ENCODE measurements at places on chromosomes 7 and 10.
A peak's percentile ranks its signal among the peaks of the same experiment; 100 is the strongest.

DNA sequence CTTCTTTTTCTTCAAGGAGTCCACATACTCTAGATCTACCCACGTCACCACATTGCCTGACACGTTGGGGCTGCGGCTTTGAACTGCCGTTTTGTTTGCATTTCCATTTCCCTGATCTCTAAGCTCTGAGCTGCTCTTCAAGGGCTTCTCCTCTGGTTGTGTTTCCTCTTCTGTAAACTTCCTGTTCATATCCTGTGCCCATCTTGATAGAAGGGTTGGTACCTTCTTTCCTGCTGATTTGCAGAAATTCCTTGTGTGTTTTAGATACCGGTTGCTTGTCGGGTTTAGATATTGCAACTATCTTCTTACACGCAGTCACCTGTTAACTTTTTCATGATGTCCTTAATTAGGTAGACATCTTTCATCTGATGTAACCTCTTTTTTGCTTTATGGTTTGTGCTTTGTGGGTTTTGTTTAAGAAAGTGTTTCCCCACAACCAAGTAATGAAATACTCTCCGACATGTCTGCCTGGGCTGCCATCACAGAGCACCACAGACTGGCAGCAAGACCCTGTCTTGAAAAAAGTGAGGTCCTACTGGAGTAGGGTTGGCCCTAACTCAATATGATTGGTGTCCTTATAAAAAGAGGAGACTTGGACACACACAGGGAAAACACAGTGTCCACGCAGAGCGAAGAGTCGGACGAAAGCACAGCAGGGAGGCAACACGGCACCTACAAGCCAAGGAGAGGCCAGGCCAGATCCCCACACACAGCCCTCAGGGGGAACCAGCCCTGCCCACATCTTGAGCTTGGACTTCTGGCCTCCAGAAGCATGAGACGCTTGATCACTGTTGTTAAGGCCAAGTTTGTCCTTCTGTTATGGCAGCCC, 99.1 kb upstream of the PDGFA start:
- peak; percentile 41 for DNase-seq

DNA sequence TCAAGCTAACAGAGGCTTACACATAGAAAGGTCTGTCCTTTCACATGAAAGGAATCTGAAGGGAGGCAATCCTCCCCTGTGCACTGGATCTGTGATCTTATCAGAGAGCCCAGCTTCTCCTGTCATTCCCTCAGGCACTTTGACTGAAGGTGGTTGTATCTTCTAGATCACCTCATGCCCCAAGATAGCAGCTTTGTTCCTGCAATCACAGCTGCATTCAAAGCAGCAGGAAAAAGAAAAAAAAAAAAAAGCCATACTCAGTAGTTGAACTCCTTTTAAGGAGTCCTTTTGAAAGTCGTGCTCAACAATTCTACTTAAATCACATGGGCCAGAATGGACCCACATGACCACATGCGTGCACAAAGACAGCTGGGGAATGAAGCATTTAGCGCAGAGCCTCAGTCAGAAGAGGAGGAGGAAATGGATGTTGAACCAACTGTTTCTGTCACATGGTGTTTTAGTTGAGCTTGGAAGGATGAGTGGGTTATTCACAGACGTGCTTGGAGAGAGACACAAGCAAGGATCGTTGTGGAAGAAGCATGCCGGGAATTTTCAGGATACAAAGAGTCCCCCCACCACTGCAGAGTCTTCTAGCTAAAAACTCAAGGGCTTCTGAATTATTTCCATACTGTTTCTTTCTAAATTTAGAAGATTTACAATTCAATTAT, 13.0 kb upstream of the PFKP start:
- DNase-seq: no peak

DNA sequence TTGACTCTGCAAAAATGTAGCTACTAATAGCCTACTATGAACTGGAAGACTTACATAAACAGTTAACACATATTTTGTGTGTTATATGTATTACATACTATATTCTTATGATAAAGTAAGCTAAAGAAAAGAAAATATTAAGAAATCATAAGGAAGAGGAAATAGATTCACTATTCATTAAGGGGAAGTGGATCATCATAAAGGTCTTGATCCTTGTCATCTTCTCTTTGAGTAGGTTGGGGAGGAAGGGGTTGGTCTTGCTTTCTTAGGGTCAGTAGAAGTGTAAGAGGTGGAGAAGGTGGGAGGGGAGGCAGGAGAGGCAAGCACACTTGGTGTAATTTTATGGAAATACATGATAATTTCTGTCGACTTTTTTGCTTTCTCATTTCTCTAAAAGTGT, 81.3 kb downstream of the NAMPT start:
- no peak for DNase-seq

DNA sequence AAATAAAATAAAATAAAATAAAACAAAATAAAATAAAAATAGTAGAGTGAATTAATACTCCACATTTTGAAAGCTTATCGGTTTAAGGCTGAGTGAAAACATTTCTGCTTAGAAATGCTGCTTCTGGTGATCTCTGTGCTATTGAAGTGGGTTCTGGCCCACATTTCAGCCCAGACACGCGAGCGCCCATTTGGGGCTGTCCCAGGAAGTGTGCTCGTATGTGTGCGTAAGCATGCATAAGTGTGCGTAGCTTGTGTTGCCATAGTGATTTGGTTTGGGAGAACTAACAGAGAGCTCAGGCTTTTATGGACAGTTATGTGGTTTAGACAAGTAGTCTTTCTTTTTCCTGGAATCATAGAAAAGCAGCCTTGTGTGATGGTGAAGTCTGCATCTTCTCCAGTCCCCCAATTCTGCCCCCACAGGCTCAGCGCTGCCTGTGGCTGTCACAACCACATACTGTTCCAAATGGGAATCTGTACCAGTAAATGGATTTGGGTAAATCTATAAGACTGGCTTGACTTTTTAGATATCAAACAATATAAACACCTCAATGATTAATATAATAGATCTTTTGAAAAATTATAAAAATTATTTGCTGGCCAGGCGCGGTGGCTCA, 29.8 kb upstream of the PURB start:
- peak; percentile 48 for DNase-seq

GRCh38 chr10:48704156-48704555, 19.5 kb downstream of the WDFY4 start:
- no peak for DNase-seq

- no peak for DNase-seq
Measured at GRCh38 chr7:45026984-45027773, 27.2 kb downstream of the CCM2 start.

GRCh38 chr7:42479816-42480633, 243.0 kb upstream of the GLI3 start:
- DNase-seq: no peak

DNA sequence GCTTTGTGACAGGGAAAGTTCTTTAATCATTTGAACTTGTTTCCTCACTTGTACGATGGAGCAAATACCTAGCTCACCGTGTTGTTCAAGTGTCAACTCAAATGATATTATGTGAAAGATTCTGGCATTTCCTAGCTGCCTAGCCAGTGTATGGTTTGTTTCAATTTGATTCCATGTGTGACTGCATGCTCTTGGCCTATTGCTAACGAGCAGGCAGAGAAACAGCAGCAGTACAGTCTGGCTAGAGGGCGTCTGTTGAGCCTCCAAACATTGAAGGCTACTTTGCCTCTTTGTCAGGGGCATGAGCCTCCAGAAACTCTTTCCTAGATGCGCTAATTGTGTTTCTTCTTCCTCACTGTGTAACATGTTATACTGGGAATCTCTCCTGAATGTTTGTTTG, 417.4 kb downstream of the EXOC4 start:
- DNase-seq: no peak

DNA sequence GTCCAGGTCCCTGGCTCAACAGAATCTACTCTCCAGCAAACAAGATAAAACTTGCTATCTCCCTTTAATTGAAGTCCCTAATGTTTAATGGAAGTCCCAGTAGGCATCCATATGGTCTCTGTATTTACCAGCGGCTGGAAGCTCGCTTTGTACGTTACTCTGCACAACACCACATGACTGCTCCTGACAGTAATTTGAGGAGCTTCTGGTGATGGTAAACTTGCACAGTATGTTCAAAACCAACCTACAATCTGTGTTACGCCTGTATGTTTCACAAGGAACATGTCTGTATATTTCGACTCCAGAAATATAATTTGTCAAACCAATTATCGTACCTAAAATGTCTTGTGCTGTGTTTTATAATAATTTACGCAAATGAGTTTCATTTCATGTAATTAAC, 4.4 kb upstream of the TECPR1 start:
- no peak for DNase-seq
